ENCODE measurements at places on chromosomes 4 and X. TPM values are rescaled to one million over a fixed set of nuclear protein-coding genes. Genes with fewer than 3 reads are reported as not detected.

GRCh38 chrX:67384403-67384802 is 159.4 kb upstream of the AR start:
- no peak for DNase-seq

DNA sequence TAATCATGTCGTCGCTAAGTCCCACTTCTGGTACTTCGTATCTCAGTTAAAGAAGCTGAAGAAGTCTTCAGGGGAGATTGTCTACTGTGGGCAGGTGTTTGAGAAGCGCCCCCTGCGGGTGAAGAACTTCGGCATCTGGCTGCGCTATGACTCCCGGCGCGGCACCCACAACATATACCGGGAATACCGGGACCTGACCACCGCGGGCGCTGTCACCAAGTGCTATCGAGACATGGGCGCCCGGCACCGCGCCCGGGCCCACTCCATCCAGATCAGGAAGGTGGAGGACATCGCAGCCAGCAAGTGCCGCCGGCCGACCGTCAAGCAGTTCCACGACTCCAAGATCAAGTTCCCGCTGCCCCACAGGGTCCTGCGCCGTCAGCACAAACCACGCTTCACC is 11.3 kb downstream of the PNCK start:
- no peak for DNase-seq

DNA sequence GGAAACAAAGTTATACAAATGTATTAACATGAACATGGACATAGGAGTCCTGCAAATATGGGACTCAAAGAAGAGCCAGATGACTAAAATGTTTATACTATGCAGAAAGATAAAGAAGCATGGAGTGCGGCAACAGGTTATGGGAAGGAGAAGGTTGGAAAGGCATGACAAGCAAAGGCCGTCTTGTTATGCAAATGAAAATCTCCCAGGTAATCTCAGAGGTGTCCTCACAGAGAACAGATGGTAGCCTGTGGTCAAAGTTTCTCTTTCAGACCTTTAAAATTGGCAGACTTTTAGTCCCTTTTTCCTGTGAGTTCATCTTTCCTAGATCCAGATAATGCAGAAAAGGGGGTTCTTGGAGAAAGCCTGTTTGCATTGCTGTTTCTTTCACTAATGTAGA is 116.4 kb upstream of the BEND4 start:
- no peak for DNase-seq

RBMXL3 gene
- not detected for total RNA-seq

CXCL10 gene
- not detected for total RNA-seq

DCAF4L1 gene
- not detected for total RNA-seq

DNA sequence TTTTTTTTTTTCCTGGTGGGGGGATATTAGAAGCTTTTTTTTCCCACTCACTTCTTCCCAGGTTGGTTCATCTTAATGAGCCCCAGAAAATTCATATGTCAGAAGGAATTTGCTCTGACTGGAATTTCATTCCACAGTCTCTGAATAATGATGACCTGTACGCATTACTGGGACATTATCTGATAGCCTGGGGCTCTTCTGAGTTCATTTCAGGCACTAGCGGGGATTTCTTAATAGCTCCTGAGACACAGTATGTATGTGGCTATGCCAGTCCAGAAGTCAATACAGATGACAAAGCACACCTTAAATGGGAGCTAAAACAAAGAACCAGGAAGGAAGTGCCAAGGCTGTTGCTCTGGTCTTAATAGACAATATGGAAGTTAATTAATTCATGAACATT is 295.2 kb upstream of the IGFBP7 start:
- DNase-seq: no peak

CFAP47 gene
- total RNA-seq: not detected

IGFBP7 gene
- 3,484 TPM for total RNA-seq

- DNase-seq: no peak
Observed at GRCh38 chr4:152232271-152232670, 303.6 kb downstream of the FBXW7 start.

DNA sequence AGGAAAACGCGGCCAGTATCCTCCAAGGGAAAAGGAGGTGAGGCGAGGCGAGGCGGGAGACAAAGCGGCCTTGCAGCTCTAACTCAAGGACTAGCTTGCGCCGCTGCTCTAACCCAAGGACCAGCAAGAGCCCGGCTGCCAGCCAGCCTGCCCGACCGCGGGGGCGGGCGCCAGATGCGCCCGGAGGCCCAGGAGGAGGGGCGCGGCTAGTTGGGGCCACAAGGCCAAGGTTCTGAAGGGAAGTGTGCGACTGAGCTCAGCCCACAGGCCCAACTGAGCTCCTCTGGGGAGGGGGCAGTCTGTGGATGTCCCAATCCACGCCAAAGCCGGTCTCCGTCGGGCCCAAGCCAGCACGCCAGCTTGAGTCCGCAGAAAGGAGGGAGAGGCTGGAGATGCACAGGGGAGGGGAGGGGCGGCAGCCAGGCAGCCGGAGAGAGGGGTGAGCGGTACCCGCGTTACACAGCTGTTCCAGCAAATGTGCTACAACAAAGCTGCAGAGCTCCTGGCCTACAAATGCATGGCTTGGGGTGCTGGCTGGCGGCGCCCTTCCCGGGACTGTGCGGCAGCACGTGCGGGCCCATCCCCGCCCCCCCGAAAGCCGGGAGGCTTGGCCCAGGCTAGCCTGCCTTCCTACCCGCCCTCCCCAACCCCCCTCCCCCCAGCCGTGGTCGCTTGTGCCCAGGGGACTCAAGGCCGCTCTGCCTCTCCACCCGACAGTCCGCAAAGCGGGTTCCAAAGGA is 637 bp downstream of the AMER1 start:
- DNase-seq: no peak

- no peak for DNase-seq
Observed at GRCh38 chrX:92232182-92232581, 453.0 kb downstream of the PCDH11X start.

DNA sequence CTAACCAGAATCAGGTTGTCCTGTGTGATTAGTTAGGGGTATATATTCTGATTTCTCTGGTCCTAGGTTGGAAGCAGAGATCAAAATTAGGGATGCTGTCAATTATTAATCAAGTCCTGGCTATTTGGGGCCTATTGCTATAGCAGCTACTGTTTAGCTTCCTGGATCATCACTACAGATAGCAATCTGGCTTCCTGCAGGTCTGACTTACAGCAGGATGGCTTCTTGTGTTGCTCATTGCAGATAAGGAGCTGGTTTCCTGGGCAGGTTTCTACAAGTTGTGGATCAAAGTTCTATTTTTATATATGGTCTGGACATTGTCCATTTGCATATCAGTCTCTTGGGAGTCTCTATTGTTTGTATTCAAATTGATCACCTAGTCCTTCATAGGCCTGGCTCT is 57.7 kb upstream of the C4orf54 start:
- no peak for DNase-seq

- DNase-seq: no peak
Observed at GRCh38 chrX:47226071-47226470, 6.7 kb upstream of the USP11 start.

- DNase-seq: no peak
Observed at GRCh38 chr4:168652755-168653154, 155.9 kb downstream of the PALLD start.

PPBP gene
- not detected for total RNA-seq

- DNase-seq: no peak
Observed at GRCh38 chrX:143661286-143661685, 25.4 kb upstream of the SLITRK4 start.

PI4K2B gene
- total RNA-seq: 9.7 TPM

MAP3K15 gene
- not detected for total RNA-seq

TMEM31 gene
- total RNA-seq: not detected

- no peak for DNase-seq
Observed at GRCh38 chrX:18016941-18017340, 155.8 kb upstream of the RAI2 start.

PDE5A gene
- total RNA-seq: 10.9 TPM

- peak; percentile 86 for DNase-seq
Observed at GRCh38 chr4:51843309-51844152, 578 bp downstream of the DCUN1D4 start.

CXCL11 gene
- not detected for total RNA-seq

- no peak for DNase-seq
Observed at GRCh38 chrX:63934791-63935190, 149.8 kb upstream of the ARHGEF9 start.

TAF7L gene
- total RNA-seq: 0.24 TPM

DNA sequence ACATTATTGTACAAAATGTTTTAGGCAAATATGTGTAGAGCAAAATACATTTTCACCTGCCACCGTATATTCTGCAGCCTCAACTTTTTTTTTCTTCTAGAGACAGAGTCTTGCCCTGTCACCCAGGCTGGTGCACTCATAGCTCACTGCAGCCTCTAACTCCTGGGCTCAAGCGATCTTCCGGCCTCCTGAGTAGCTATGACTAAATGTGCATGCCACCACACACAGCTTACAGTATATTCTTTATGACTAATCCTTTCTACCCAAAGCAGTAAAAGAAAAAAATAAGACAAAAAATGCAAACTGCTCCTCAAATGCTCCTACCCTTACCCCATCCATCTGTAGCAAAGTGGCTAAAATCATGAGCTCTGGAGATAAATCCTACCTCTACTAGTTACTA is 426.3 kb downstream of the KCNIP4 start:
- no peak for DNase-seq

- DNase-seq: no peak
Observed at GRCh38 chr4:123562994-123563750, 166.6 kb downstream of the SPRY1 start.

SHROOM2 gene
- 8.2 TPM for total RNA-seq

MID1IP1 gene
- 25.6 TPM for total RNA-seq

MYL5 gene
- total RNA-seq: 32.2 TPM

DNA sequence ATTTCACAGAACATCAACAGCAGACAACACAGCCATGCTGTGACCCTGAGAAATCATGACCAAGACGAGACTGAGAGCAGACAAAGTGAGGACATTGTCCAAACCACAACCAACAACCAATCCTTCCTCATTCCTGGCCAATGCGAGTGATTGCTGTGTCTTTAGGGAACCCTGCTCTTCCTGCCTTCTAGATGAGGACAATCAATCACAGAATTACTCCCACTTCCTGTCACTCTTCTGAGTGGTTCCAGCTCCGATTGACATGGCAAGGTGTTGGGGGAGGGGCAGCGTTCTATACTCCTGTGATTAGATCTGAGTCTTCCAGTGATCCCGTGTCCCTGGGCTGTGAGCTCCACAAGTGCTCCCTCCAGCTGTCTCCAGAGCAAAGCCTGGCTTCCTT is 227.8 kb downstream of the STIM2 start:
- DNase-seq: no peak

DNA sequence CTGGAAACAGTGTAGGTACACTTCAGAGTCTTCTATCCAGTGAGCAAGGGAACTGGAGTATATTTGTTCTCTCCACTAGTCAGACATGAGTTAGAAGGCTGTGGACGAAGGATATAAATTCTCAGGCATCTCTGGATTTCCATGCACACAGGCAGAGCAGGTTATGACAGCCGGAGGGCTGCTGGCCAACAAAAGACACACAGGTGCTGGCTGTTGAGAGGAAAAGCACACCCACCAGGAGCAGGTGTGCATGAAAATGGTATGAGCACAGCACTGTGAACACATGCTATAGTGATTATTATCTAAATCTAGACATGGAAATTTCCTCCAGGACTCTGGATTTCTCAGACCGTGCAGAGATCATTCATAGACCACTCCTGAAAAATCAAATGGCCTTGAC is 444.7 kb upstream of the RPS6KA3 start:
- DNase-seq: no peak

DNA sequence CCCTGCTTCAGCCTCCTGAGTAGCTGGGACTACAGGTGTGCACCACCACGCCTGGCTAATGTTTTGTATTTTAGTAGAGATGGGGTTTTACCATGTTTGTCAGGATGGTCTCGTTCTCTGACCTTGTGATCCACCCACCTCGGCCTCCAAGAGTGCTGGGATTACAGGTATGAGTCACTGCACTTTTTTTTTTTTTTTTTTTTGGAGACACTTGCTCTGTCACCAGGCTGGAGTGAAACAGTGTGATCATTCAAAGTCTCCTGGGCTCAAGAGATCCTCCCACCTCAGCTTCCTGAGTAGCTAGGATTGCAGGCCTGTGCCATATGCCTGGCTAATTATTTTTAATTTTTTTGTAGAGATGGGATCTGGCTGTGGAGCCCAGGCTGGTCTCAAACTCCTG is 338.8 kb downstream of the PPP3CA start:
- DNase-seq: no peak

- no peak for DNase-seq
Observed at GRCh38 chr4:156138781-156139280, 185.2 kb upstream of the CTSO start.

CDKL2 gene
- 5.0 TPM for total RNA-seq

DNA sequence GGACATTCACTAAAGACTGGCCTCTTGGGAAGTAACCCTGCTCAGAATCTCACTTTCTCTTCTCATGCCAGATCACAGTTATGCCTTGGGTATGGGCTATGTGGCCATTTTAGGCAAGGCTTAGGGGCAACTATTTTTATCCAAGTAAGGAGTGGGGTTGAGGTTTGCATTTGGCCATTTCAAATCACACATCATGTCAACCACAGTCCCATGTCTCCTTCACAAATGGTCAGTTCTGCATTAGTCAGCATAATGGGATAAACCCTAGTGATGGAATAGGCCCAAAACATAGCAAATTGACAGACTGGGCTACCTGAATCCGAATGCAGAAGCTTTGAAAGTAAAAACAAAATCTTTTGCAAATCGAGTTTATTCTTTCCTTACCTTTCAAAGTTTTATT is 827 bp upstream of the RTL3 start:
- DNase-seq: no peak

DNA sequence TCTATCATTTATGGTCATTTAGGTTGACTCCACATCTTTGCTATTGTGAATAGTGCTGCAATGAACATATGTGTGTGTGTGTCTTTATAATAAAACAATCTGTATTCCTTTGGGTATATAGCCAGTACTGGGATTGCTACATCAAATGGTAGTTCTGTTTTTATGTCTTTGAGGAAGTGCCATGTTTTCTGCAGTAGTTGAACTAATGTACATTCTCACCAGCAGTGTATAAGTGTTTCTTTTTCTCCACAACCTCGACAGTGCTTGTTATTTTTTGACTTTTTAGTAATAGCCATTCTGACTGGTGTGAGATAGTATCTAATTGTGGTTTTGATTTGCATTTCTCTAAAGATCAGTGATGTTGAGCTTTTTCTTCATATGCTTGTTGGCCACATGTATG is 80.5 kb downstream of the ARHGAP6 start:
- DNase-seq: no peak

- DNase-seq: no peak
Observed at GRCh38 chr4:80989921-80990544, 40.5 kb upstream of the BMP3 start.

DNA sequence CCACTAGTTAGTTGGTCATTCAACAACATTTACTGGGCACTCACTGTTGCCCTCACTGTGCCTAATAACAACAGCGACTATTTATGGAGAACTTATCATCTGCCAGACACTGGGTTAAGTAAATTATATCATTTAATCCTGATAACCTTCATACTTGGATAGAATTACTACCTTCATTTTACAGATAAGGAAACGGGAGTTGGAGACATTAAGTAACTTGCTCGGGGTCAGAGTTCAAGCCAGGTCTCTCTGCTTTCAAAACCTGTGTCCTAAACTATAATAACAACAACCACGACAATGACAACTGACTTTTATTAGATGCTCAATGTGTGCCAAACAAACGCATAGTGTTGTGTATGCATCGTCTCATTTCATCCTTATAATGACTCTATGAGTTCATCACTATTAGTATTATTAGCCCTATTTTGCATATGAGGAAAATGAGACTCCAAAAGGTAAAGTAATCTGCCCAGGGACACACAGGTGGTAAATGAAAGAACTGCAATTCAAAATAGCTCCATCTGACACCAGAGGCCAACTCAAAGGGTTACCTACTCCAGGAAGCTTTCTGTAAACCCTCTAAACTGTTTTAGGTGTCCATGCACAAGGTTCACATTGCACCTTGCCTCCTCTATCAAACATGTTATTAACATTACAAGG is 98.4 kb upstream of the ACSL4 start:
- no peak for DNase-seq

GRCh38 chrX:30895370-30895769 is 6.3 kb upstream of the TAB3 start:
- no peak for DNase-seq
